IPS DF 19.7 (cell line): ENCODE measurements at places on chromosomes 1 and 21.
A peak's percentile ranks its signal among the peaks of the same experiment; 100 is the strongest.

- no peak for DNase-seq
Observed at GRCh38 chr1:17420391-17420918, 19.0 kb downstream of the RCC2 start.

- DNase-seq: no peak
Observed at GRCh38 chr1:246591504-246591903, 25.2 kb downstream of the CNST start.

- no peak for DNase-seq
Observed at GRCh38 chr1:98393719-98394118, 267.8 kb upstream of the SNX7 start.

- peak; percentile 50 for DNase-seq
Observed at GRCh38 chr1:42176902-42177519, 12.5 kb upstream of the GUCA2A start.

- no peak for DNase-seq
Observed at GRCh38 chr1:186950547-186950946, 121.8 kb downstream of the PLA2G4A start.

GRCh38 chr1:183697814-183698590 is 44.9 kb upstream of the APOBEC4 start:
- DNase-seq: no peak
